ENCODE measurements at places on chromosomes 7 and 10.

- no peak for DNase-seq
Observed at GRCh38 chr7:28587211-28587610, 174.9 kb downstream of the CREB5 start.

GRCh38 chr7:137862964-137863363 is 16.2 kb upstream of the DGKI start:
- no peak for DNase-seq

- DNase-seq = no peak
Observed at GRCh38 chr10:128211064-128211504, 84.9 kb upstream of the MKI67 start.

DNA sequence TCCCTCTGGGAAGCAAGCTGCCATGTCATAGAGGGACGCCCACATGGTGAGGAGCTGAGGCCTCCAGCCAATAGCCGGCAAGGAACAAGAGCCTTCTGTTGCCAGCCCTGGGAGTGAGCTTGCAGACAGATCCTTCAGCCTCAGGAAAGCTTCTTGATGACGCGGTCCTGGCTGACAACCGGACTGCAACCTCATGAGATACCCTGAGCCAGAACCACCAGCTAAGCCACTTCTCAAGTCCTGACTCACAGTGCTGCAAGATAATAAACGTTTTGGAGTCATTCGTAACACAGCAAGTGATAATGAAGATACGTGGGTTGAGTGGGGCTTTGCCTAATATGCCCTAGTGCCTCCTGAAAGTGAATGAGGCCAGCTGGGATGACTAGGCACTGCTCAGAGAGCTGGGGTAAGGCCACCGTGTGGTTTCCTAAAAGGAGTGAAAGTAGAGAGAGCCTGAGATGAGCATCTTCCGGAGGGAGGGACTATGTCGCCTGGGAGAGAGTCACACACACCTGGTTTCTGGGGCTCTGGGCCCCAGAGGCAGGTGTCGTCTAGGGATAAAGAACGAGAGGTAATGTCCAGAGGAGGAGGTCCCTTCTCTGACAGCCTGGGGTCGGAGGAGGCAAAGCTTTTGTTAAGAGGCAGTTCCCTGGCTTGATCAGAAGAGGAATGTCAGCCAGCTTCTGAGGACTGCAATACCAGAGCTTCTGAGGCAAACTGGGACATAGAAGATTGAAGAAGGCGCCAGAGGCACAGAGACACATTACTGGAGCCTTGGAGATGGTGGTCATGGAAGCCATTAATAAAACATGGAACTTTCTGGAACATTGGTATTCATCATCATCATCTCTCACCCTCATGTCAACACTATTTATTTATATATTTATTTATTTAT is 53.6 kb downstream of the PYROXD2 start:
- DNase-seq = no peak

DNA sequence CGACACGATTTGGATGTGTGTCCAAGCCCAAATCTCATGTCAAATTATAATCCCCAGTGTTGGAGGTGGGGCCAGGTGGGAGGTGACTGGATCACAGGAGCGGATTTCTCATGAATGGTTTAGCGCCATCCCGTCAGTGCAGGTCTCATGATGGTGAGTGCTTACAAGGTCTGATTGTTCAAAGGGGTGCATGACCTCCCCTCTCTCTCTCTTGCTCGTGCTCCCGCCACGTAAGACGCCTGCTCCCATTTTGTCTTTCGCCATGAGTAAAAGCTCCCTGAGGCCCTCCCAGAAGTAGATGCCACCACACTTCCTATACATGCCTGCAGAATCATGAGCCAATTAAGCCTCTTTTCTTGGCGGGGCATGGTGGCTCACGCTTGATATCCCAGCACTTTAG is 71.5 kb upstream of the NANOS1 start:
- no peak for DNase-seq

GRCh38 chr10:111138544-111138943 is 61.7 kb downstream of the ADRA2A start:
- DNase-seq = no peak

GRCh38 chr7:13992596-13992964 is 3.1 kb upstream of the ETV1 start:
- DNase-seq = no peak

DNA sequence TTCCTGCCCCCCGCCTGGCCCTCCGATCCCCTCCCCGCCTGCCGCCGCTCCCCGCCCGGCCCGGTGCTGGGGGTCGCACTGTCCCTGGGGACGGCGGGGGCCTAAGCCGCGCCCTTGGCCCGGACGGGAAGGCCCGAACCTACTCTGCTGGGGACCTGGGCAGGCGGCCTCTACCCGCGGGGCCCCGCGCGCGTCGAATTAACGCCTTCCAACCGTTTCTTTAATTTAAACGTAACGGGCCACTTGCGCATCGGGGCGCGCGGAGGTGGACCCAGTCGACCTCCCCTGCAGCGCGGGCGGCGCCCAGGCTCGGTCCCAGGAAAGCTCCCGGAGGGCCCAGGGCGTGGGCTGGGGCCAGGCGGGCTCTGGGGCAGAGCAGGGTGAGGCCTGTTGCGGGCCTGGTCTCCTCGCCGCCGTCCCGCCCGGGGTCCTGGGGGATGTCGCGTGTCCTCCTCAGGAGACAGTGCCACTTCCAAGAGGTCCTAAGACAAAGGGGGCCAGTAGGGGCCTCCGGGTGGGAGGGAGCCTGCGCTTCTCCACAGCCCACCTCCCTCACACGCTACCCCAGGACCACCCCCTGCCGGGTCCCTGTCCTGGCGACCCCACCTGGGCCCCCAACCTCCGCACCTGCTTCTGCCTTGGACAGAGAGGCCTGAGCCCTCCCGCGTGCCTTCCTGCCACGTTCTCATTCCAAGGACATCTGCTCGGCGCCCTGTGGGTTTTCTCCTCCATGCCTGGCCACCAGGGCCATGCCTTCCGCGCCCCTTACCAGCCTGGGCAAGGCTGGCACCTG is 658 bp upstream of the PTPRN2 start:
- DNase-seq = no peak

DNA sequence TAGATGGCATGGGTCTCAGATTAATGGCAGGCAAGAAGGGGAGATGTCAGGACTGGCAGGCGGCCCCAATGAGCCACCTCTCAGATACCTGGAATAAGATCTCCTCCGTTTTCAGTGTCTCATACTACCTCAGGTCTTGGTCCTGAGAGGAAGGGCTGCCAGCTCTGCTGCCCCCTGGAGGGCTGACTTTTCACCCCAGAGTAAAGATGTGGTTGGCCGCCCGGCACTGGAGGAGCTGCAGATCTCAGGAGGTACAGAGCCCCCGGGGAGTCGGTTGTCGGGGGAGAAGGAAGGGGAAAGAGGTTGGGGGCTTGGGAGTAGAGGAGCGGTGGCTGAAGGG is 642 bp upstream of the COL13A1 start:
- peak; percentile 81 for DNase-seq

DNA sequence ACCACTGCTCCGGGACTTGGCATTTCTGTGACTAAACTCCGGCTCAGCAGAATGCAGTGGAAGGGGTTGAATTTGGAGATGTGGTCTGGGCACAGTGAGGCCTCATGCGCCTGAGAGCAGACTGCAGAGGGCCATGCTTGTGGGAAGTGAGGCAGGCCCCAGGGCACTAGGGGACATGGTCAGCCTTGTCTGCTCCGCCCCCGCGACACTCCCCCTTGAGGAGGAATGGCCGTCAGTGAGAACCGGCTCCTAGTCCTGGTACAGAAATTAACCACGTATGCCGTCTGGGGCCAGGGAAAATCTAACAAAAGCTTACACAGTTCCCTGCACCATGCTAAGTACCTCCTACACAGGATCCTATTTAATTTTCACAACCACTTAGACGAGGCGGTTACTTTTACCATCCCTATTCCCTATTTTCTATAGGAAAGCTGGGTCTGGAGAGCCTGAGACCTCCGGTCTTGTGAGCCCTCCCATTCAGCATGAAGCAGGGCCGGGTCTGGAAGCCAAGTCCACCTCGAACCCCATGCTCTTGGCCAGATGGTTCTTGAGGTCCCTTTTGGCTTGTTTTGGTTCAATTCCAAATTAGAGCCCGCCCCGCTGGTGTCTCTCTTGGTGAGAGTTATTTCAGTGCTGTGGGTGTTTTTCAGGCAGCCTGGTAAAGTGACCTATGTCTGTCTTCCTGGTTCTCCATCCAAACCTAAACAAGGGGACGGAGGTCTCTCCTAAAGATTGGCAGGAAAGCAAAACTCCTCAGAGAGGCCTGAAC is 87.7 kb upstream of the PITRM1 start:
- DNase-seq = no peak

GRCh38 chr10:90751107-90751997 is 106.5 kb downstream of the HTR7 start:
- DNase-seq = no peak

DNA sequence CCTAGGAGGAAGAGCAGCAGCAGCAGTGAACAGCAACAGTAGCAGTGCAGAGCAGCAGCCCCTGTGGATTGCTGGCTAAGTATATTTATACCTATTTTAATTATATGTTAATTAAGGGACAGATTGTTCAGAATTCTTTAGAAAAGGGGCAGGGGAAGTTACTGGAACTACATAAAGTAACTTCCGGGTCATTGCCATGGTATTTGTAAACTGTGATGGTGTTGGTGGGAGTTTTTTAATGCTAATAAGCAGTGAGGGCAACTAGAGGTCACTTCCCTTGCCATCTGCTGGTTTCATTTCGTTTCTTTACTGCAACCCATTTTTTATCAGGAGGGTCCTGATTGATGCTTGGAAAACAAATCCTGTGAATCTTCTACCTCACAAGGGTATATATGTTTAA is 229.8 kb upstream of the PODXL start:
- no peak for DNase-seq

DNA sequence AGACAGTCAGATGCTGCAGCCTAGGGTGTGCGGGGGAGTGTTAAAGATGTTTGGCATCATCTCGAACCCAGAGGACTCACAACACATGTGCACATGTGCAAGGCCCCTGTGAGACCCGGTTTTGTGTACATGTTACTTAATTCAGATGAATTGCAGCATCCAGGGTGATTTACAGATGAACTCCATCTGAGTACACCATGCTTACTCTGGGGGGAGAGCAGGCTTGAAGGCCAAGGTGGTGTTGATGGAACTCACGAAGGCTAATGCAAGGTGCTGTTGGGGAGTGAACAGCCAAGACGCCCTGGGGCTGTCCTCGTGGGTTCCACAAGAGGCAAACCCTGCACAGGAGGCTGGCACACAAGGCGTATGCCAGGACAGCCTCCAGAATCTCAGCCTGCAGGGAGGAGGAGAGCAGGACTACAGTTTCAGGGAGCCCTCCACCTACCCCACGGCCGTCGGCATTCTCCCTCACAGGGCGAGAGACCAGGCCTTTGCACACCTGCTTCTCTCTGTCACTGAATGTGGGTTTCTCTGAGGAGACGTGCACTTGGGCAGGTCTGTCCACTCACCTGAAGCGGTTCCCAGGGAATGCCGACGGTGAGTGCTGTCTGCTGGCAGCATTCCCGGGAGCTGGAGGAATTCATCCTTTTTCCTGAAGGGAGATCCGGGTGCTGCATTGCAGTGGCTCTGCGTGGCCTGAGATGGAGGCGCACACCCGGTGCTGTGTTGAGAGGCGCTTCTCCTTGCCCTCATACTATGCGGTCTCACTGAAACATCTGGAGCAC is 178.5 kb upstream of the RNF32 start:
- DNase-seq = no peak

All from 8988T (cell line).